ENCODE measurements at places on chromosomes 12 and 14.
A peak's percentile ranks its signal among the peaks of the same experiment; 100 is the strongest.

DNA sequence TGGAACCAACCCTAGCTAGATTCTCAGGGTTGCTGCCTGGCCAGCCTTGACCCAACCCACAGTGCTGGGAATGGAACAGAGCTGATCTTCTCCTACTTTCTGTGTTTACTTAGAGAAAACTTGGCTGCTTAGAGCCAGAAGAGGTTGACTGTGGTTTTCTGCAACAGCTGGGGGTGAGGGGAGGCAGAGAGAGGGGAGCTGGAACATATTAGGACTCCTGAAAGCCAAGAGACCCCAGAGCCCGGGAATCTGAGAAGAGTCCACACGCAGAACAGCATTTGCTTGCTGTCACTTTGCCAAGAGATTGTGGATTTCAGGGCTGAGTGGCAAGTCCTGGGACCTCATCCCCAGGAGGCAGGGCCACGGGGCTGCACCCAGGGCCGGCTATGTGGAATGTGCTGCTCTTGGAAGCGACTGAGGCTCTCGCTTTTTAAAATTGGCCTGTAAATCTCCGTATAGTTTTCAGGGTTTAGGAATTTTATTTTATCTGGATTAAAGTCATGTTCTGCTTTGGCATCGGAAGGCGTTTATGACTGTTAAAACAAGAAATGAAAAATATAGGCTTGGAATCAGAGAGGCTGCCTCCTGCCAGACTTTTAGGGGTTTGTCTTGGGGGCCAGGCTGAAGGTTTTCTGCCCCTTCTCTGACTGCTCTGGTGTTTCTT, 22.3 kb upstream of the MED13L start:
- no peaks in the 10 kb centered on the region for H3K4me1 ChIP-seq
- no peaks in the 10 kb centered on the region for H3K36me3 ChIP-seq
- no peaks in the 10 kb centered on the region for H3K27me3 ChIP-seq

GRCh38 chr12:54033980-54034784, 1.3 kb downstream of the HOXC5 start:
- no peaks in the 10 kb centered on the region for H3K36me3 ChIP-seq
- no peak overlapping the region for H3K4me3 ChIP-seq
- no peak for DNase-seq
- H3K4me1 ChIP-seq: peaks cover 9% of the 10 kb centered on the region

DNA sequence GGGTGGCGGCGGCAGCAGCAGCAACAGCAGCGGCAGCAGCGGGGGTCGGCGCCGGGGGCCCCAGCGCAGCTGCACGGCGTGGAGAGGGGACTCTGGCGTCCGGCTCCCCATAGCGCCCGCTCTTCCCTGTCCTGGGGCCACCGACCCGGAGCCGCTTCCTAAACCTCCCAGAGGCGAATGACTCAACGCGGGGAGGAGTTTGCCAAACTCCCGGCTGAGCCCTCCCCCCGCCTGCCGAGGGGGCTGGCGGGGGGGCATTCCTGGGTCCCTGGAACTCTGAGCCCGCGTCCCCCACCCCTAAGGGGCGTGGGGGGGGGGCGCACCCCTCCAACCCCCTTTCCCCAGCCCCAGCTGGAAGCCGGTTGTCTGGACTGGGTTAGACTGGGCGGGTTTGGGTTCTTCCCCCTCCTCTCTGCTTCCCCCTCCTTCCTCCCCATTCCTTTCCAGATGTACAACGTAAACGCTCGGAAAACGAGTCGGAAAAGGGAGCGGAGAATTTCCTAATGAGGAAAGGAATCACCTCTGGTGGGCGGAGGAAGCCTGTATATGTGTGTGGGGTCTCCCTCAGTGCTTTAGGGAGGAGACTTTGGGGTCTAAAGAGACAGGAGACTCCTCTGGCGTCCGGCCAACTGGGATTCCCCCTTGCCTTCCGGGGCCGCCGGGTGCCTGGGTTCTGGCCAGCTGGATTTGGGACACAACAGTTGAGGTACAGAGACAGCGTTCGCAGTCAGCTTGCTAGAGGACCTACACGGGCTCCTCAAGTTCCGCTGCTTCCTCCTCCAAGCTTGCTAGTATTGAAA, at the start of gene ITGA5:
TSS of gene ITGA5 (minus strand) at position 179 of the 800 bp plus-strand sequence. CDS start at position 111, 68 bp downstream.
- peak within 1 kb of the TSS; percentile 86 for H3K4me3 ChIP-seq
- H3K36me3 ChIP-seq: no peaks in the 10 kb centered on the region
- no peak for DNase-seq
- H3K4me1 ChIP-seq: peaks cover 44% of the 10 kb centered on the region

- H3K27me3 ChIP-seq: no peaks in the 10 kb centered on the region
- H3K4me1 ChIP-seq: no peaks in the 10 kb centered on the region
- no peaks in the 10 kb centered on the region for H3K36me3 ChIP-seq
- no peak overlapping the region for H3K4me3 ChIP-seq
Measured at GRCh38 chr14:26935733-26936132, 337.9 kb upstream of the NOVA1 start.

DNA sequence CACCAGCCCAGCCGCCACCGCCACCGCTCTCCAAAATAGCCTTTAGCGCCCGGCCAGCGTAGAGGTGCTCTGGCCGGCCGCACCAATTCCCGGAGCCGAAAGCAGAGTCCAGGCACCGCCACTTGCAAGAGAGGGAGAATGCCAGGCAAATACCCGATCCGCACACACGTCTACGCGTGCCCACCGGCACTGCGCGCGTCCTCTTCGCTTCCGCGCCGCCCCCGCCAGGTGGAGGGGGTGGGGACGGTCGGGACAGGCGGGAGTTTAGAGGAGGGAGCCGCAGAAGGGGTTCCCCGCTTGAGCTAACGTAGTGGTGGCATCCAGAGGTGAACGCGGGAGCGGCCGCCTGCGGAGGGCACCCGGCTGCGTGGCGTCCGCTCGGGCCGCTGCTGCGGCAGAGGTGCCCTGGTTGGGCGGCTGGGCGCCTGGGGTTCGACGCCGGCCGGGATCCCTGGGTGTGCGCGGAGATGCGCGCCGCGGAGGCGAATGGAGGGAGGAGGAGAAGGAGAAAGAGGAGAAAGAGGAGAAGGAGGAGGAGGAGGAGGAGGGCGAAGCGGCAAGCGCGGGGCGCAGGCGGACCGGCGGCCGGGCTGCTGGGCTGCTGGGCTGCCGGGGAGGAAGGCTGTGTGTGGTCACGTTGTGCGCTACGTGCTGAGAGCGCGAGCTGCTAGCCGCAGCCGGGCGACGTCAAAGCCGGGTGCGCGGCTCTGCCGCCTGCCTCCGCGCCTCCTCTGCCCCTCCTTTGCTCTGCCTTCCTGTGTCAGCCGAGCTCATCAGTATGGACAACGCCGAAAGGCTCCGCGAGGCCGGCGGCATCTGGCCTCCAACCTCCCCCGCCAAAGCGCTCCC, at the start of gene MDGA2:
TSS of gene MDGA2 (minus strand) at position 140 of the 849 bp plus-strand sequence.
- H3K4me3 ChIP-seq: no peak within 1 kb of the TSS
- H3K27me3 ChIP-seq: no peaks in the 10 kb centered on the region
- no peak within 1 kb of the TSS for H3K27ac ChIP-seq
- H3K36me3 ChIP-seq: no peaks in the 10 kb centered on the region
- no peaks in the 10 kb centered on the region for H3K4me1 ChIP-seq

DNA sequence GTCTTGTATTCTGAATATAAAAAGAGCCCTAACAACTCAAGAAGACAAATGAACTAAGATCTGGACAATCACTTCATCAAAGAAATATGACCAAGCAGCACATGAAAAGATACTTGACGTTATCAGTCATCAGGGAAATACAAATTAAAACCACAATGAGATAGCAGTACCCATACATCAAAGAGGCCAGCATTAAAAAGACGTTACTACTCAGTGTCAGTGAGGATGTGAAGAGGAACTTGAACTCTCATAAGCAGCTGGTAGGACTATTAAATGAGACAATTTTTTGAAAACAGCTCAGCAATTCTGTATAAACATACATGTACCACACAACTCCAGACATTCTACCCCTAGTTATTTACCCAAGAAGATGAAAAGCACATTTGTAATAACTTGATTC, 55.9 kb downstream of the FERMT2 start:
- no peak for DNase-seq
- H3K27ac ChIP-seq: no peak overlapping the region
- no peaks in the 10 kb centered on the region for H3K36me3 ChIP-seq

GRCh38 chr14:34177466-34177865, 226.6 kb upstream of the EGLN3 start:
- H3K27me3 ChIP-seq: no peaks in the 10 kb centered on the region
- H3K4me3 ChIP-seq: no peak overlapping the region
- no peaks in the 10 kb centered on the region for H3K4me1 ChIP-seq
- no peaks in the 10 kb centered on the region for H3K36me3 ChIP-seq

GRCh38 chr14:79278798-79279644, 932.3 kb downstream of the DIO2 start:
- no peak for DNase-seq
- no peak overlapping the region for H3K27ac ChIP-seq
- H3K4me3 ChIP-seq: no peak overlapping the region
- no peaks in the 10 kb centered on the region for H3K4me1 ChIP-seq

DNA sequence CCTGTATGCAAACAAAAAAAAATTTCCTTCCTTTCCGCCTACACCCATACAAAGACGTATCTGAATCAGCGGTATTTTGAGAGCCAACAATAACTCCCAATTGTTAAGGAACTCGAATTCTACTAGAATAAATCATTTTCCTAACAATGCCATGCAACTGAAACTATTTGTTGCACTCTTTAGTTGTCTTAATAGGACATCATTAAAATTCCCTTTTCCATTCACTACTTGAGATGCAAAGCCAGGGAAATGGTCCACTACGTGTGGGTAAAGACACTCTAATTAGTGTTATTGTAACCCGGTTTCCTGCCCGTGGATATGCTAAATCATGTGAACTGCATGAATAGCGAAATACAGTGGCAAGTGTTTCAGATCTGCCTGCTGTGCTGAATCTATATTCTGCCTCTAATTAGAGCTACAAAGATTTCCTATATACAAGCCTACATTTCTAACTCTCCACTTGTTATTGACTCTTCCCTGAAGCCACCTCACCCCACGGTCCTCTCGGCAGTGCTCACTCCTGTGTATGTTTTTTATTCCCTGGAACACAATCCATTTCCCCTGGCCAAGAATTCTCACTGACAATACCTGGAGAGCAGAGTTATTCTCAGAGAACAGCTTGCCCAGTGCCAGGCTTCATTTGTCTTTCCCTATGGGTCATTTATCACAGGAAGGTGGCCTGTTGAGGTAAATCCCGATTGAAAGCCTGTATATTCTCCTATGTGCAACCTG, 168.3 kb downstream of the PAWR start:
- H3K27ac ChIP-seq: no peak overlapping the region
- H3K27me3 ChIP-seq: no peaks in the 10 kb centered on the region

DNA sequence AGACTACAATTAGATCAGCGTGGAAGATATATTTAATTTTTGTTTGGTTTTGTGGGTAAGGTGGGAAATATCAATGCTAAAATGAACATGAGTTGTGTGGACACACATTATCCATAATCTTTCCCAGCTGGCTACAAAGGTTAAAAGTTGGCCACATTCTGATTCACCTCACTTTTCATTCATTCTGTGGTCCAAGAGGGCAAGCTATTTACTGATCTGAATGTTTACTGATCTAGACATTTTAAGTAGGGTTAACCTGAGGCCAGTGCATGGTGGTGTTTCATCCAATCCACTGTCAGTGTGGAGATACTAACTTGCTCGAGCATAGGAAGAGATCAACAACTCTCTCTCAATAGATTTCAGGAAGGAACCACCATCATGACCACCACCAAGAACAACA, 71.6 kb downstream of the DCAF5 start:
- peaks cover 6% of the 10 kb centered on the region for H3K36me3 ChIP-seq
- no peaks in the 10 kb centered on the region for H3K4me1 ChIP-seq
- H3K27ac ChIP-seq: no peak overlapping the region
- no peak for DNase-seq
- H3K27me3 ChIP-seq: no peaks in the 10 kb centered on the region

DNA sequence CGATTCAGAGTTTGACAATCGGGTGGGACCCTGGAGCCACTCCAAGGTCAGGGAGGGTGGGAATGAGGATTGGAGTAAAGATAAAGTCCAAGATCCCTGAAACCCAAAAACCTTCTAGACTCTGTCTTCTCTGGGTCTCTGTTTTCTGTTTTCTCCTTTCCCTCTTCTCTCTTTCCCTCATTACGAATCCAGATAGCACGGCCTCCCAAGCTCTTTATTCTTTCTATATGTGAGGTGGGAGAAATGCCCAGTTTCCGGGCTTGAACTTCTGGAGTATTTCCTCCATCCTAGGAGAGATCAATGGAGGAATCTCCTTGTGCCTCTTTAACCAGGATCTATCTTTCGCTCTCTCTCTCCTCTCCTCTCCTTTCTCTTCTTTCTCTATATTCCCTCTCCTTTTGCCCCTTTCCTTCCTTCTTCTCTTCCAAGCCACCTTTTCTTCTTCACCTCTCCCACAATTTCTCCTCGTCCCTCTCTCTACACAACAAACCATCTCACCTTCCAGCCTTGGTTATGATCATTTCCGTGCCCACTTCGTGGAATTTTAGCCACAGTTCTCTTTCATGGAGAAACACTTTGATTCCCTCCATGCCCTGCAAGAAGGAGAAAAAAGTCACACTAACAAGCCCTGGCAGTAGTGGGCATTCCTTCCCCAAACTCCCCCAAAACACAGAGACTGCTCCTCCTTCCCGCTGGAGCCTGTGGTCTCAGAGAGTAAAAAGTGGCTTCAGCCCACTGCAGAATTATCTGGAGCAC, 4.4 kb downstream of the TBX5 start:
- no peak overlapping the region for H3K4me3 ChIP-seq
- H3K27ac ChIP-seq: no peak overlapping the region
- no peaks in the 10 kb centered on the region for H3K36me3 ChIP-seq
- no peak for DNase-seq
- H3K27me3 ChIP-seq: peaks cover 4% of the 10 kb centered on the region
- H3K4me1 ChIP-seq: no peaks in the 10 kb centered on the region

GRCh38 chr12:101707131-101707782, 9.8 kb downstream of the CHPT1 start:
- H3K4me1 ChIP-seq: peaks cover 4% of the 10 kb centered on the region
- no peaks in the 10 kb centered on the region for H3K36me3 ChIP-seq
- no peak overlapping the region for H3K27ac ChIP-seq
- H3K27me3 ChIP-seq: no peaks in the 10 kb centered on the region
- H3K4me3 ChIP-seq: no peak overlapping the region
- no peak for DNase-seq

DNA sequence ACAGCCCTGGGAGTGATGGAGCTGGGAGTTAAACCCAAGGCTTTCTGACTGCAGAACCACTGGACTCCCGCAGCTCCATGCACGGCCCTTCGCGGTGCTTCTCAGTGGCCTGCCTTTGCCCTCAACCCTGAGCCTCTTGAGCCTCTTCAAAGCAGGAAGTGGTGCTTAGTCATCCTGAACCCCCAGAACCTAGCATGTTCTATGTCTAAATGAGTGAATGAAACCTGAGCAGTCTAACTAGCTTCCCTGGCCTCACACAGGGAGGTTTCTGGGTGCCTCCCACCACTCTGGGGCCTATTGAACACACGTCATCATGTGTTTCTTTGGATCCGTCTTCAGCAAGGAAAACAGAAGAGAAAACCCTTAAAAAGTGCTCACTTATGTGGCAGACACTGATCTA, 117.9 kb upstream of the SFSWAP start:
- DNase-seq: no peak
- H3K36me3 ChIP-seq: no peaks in the 10 kb centered on the region
- H3K4me1 ChIP-seq: peaks cover 5% of the 10 kb centered on the region

- no peaks in the 10 kb centered on the region for H3K4me1 ChIP-seq
- no peaks in the 10 kb centered on the region for H3K36me3 ChIP-seq
- no peak overlapping the region for H3K4me3 ChIP-seq
- no peak overlapping the region for H3K27ac ChIP-seq
Measured at GRCh38 chr14:105746124-105746514, 219.7 kb downstream of the TMEM121 start.
